ENCODE measurements at places on chromosomes 16 and 17.
A peak's percentile ranks its signal among the peaks of the same experiment; 100 is the strongest.

GRCh38 chr17:55463600-55463999, 42.0 kb upstream of the MMD start:
- no peak for DNase-seq

- DNase-seq = no peak
Measured at GRCh38 chr17:74712756-74713155, at the start of gene CD300LF. Gene CD300LF (minus strand): TSS chr17:74712923. CDS start chr17:74712866, 57 bp downstream.

GRCh38 chr17:34257299-34257985, 2.4 kb downstream of the CCL2 start:
- no peak for DNase-seq

- peak; percentile 76 for DNase-seq
Measured at GRCh38 chr17:38967290-38967738, at the start of gene FBXO47. Gene FBXO47 (minus strand): TSS chr17:38967403. CDS start chr17:38963025, 4,378 bp downstream.

DNA sequence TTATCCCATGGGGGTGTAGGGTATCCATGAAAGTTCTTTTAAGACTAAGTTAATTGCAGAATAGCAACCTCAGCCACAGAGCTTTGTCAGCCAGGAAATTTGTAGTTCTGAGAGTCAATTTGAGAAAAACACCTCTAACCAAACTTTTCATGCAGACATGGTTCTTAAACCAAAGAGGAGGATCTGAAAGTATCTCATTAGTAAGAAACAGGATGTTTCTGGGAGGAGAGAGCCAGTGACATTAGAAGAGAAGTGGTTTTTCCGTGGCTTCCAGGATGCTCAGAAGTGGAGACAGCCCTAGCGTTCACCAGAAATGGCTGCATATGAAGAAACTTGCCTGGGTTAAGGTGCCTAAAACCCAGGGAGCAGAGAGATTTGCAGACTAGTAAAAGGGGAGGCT, 7.9 kb downstream of the GNAO1 start:
- no peak for DNase-seq
